ENCODE measurements at places on chromosomes 1 and 21.

- DNase-seq = peak; percentile 84
These were observed 7.5 kb upstream of the ZNF648 start for GRCh38 chr1:182069028-182069466.

- no peak for DNase-seq
These were observed 26.8 kb upstream of the TMPRSS15 start for GRCh38 chr21:18430341-18430740.

DNA sequence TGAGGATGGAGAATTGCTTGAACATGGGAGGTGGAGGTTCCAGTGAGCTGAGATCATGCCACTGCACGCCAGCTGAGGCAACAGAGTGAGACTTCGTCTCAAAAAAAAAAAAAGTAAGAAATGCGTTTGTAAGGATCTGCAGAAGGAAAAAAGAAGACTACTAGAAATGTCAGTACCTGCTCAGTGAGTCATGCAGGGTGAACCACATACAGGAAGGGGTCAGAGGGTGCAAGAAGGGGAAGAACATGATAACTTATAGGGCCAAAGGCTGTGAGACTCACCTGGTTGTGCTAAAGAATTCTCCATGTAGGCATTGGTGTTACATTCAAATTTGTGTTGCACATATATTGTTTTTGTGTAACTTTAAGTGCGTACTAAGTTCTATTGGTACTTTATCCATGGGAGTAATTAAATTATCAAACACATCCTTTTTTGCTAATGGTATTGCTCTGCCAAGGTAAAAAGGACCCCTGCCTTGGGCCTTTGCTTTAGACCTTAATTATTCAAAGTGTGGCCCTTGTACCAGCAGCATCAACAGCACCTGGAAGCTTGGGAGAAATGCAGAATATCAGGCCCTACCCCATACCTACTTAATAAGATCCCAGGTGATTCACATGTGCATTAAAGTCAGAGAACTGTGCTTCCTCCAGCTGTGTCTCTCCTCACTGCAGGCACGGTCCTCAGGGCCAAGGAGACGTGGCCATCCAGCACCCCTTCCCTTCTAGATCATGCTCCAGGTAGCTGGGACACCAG, 96.4 kb upstream of the PPP2R5A start:
- no peak for DNase-seq

GRCh38 chr1:114632427-114632826, 37.4 kb downstream of the DENND2C start:
- no peak for DNase-seq

DNA sequence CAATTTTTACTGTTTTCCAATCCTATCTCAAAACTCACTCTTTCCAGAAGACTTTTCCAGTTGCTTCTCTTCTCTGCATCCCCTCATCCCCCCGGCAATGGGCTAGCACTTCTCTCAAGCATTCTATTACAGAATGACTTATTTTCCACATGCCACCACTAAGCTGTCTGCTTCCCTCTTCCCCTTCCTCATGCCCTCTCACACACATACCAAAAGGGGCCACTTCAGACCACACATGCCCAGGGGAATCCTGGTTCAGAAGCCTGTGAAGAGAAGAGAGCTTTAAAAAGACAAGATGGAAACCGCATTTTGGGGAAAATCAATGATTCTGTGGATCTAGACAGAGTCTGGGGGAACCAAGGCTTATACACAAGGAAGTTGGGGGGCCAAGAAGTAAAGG, 8.4 kb upstream of the LORICRIN start:
- no peak for DNase-seq

All from NCI-H2107 (cell line).